ENCODE measurements at places on chromosomes 5 and 9.

DNA sequence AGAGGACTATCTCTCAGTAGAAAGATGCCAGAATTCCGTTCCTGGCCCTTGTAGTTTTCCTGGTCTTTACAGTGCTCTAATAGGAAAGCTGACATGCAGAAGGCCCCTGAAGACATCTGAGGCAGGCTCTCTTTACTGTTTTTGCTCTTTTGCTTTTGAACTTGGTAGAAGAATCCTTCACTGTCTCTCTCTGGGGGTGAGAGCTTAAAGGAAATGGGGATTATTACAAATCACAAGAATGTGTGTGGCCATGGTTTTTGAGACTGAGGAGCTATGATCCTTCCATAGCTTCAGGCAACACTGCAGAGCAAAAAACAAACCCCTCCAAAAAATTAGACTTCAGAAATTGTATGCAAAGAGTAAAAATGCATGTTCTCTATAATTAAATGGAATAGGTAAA is 89.2 kb downstream of the PPIC start:
- no peak for DNase-seq

- DNase-seq, result no peak
Observed at GRCh38 chr5:180018347-180019060, 53.1 kb downstream of the RNF130 start.

DNA sequence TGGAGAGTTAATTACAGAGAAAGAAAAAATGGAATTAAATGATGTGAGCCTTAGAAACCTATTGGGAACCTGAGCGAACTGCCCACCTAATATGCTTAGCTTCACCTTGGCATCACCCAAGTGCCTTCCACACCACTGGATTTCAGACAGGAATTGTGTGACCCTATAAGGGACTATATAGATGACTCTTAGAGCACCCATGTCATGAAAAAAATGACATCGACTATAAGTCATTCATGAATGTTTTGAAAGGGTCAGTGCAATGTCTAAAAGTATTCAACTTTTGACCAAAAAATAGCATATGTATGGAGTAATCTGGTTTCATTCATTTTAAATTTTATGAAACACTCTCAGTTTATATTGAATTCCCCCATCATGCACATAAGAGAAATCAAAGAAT is 81.6 kb upstream of the PRRC1 start:
- DNase-seq, result no peak

DNA sequence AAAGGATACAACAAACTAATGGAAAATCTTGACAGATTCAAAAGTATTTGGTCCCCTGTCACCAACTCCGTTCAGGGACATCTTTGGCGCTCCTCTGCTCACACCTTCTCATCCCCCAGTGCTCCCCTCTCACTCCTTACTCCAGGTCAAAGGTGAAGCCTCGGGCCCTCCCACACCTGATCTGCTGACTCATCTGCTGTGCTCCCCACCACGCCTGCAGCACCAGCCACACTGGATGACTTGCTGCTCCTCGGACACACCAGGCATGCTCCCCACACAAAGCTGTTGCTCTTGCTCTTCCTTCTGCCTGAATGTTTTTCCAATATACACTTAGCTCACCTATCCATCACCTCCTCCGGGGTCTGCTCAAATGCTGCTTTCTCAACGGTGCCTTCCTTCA is 123.4 kb downstream of the ESM1 start:
- no peak for DNase-seq

DNA sequence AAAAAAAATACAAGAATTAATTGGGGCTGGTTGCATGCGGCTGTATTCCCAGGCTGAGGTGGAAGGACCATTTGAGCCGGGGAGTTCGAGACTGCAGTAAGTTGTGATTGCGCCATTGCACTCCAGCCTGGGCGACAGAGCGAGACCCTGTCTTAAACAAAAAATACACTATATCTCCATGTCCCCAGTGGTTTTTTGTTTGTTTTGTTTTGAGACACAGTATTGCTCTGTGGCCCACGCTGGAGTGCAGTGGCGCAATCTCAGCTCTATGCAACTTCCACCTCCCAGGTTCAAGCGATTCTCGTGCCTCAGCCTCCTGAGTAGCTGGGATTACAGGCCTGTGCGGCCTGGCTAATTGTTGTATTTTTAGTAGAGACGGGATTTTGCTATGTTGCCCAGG is 1.2 kb downstream of the COQ4 start:
- DNase-seq, result no peak

GRCh38 chr9:127358023-127358535 is 38.9 kb upstream of the SLC2A8 start:
- no peak for DNase-seq

GRCh38 chr9:135198586-135199285 is 111.3 kb downstream of the OLFM1 start:
- no peak for DNase-seq

DNA sequence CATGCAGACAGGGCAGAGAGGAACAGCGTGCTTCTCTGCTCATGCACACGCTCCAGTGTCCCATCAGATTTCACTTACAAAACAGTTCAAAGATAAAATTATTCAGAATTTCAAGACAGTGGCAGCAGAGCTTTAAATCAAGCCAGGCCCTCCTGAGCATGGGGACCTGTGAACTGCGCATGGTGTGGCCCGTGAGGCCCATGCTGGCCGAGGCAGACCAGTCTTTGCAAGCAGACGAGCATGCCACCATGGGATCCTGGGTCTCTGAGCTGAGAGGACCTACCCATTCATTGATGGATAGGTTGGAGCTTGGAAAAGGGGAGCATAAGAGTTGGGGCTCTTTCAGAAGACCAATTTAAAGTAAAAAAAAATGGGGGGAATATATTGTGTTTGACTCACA is 35.0 kb upstream of the SAP30L start:
- no peak for DNase-seq

- no peak for DNase-seq
Observed at GRCh38 chr5:76836181-76836580, 13.6 kb upstream of the S100Z start.

GRCh38 chr9:129270205-129270604 is 92.1 kb upstream of the IER5L start:
- DNase-seq, result no peak

GRCh38 chr5:111271885-111272284 is 47.7 kb downstream of the CAMK4 start:
- DNase-seq, result no peak

- DNase-seq, result no peak
Observed at GRCh38 chr9:133162861-133163503, 732 bp downstream of the GBGT1 start.

DNA sequence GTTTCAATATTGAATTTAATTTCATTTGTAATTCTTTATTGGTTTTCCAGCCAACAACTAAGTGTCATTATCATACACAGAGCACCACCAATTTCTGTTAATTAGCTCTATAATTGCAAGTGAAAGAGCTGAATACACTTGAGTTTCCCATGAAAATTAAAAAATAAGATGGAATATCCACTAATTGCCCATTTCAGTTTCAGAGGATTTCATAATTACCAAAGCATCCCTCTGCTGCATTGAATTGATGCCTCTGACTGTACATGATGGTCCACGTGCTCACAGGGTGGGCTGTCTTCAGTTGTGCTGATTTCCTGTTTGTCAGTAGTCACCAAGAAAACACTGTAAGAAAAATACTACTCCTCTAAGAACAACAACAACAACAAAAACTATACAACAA is 163.8 kb downstream of the CHSY3 start:
- no peak for DNase-seq

GRCh38 chr9:259405-260404 is 45.0 kb downstream of the DOCK8 start:
- no peak for DNase-seq

DNA sequence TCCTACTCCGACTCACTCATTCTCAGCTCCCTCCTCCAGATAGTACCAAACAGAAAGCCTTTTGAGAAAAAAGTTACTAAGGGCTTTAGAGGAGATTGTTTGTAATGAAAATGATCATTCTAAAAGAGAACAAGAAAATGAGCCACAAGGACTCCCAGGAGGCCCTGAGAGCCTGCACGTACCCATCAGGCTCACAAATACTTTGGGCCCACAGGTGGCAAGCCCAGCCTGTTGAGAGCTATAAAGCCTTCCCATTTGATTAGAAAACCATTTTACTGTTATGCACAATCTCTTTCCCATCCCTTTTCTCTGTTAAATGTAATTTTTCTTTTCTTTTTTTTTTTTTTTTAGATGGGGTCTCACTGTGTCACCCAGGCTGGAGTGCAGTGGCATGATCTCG is 136.1 kb downstream of the LHFPL2 start:
- DNase-seq, result no peak
